ENCODE measurements at places on chromosomes 6 and 20. TPM values are rescaled to one million over a fixed set of nuclear protein-coding genes. Genes with fewer than 3 reads are reported as not detected.
A peak's percentile ranks its signal among the peaks of the same experiment; 100 is the strongest.

DNA sequence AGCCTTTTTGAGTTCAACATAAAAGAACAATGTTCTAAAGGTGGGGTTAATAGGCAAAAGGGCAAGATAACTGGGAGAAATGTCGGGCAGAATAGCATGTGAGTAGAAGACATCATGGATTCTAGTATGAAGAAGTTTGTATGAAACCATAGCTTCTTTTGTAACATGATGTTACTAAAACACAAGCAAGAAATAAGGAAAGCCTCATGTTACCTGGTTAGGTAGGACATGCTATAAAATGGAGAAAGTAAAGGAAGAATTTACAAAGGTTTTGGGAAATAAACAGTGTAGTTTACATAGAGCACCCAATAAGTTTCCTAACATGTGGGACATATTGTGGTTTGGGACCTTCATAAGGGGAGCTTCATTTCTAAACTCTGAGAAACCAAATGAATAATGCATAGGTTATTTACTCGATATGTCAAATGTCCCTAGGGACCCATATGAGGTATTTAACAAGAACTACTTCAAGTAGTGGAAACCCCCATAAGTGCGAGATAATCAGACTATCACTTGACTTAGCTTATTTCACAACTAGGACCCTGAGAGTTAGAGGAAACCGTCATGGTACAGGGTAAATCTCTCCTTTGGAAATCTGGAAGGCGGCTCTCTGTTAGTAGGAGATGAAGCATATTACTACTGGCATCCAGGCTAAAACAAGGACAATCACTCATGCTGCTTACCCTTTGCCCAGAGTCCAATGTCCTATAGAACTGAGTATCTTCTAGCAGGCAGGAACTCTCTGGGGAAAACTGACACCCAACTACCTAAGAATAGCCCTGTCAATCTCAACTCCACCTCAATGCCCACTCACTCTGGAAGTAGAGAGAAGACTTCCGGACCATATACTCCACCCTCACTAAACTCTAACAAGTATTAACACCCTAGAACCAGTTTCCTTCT, 57.5 kb downstream of the ILRUN start:
- no peak overlapping the region for H3K4me3 ChIP-seq
- peaks cover 21% of the 10 kb centered on the region for H3K36me3 ChIP-seq
- DNase-seq = no peak
- peak overlapping the region; percentile 39 for H3K27ac ChIP-seq
- H3K4me1 ChIP-seq = peaks cover 16% of the 10 kb centered on the region

DNA sequence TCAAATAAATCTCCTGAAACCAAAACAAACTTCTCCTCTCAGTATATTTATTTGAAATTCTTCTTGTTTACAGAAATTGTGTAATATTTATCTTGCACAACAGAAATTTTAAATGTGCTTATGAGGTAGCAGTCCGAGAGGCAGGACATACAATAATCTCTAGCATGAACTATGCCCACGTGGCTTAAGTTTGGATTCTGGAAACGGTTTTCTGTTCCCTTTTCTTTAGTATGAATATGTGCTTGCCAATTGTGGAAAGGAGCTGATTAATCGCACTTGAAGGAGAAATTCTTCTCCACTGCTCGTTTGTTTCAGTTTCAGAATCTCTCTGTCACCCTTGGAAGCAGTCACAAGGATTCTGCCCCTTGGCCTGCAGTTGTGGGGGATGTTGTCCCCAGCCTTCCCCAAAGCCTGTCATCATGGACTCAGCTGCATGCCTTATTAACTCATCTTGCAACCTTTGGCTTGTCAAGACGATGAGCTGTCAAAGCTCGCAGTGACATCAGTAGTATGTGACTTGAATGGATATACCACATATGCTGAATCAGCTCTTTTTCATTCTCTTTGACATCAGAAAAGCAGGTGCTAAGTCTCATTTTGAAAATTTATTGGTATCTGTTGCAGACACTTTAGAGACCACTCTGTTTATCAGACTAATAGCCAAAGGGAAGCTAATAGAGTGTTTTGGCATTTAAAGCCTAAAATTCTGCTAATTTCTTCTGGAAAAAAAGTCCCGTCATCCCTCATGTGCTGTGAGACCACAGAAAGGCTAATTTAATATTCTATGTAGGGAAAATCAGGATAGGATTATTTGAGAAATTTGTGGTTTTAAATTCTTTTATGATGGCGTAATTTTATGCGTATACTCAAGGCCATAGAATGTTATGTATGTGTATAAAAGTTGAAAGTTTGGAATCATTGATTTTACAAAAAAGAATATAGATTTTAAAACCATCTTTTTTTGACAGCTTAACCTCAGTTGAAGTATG, 186.8 kb downstream of the ARID1B start:
- H3K4me3 ChIP-seq = no peak overlapping the region
- no peaks in the 10 kb centered on the region for H3K36me3 ChIP-seq
- H3K4me1 ChIP-seq = peaks cover 53% of the 10 kb centered on the region

DNA sequence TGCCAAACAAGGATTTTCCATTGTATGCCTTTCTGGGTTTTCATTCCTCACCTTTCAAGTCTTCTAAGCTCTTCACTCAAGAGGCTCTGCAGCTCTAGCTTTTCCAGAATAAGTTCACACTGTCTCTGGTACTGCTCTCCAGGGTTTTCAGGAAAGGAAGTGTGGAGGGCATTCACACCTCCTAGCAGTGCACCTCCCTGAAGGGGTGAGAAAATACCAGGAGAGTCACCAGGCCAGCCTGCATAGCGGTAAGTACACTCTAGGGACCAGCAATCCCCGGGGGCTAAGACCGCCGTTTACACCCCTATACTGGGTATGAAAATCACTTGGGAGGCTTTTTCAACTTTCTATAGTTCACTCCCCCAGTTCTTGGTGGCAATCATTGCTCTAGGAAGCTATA, 67.9 kb upstream of the ASF1A start:
- no peak for DNase-seq
- peaks cover 4% of the 10 kb centered on the region for H3K4me1 ChIP-seq
- H3K27me3 ChIP-seq = no peaks in the 10 kb centered on the region
- H3K27ac ChIP-seq = no peak overlapping the region
- H3K4me3 ChIP-seq = no peak overlapping the region

SLCO4A1 gene
- total RNA-seq = 43.4 TPM

SAMD10 gene
- 30.7 TPM for total RNA-seq

GRCh38 chr6:435441-436307, 44.1 kb downstream of the IRF4 start:
- peak; percentile 41 for DNase-seq
- H3K27ac ChIP-seq = no peak overlapping the region
- peaks cover 50% of the 10 kb centered on the region for H3K4me1 ChIP-seq
- H3K27me3 ChIP-seq = no peaks in the 10 kb centered on the region
- no peaks in the 10 kb centered on the region for H3K36me3 ChIP-seq

UNC5CL gene
- total RNA-seq = 1.8 TPM

GRCh38 chr6:39266375-39266774, 37.1 kb upstream of the KCNK5 start:
- H3K27me3 ChIP-seq = peaks cover 3% of the 10 kb centered on the region
- no peak overlapping the region for H3K4me3 ChIP-seq
- H3K27ac ChIP-seq = no peak overlapping the region
- DNase-seq = no peak
- H3K36me3 ChIP-seq = no peaks in the 10 kb centered on the region

- peak overlapping the region; percentile 92 for H3K4me3 ChIP-seq
- H3K4me1 ChIP-seq = peaks cover 50% of the 10 kb centered on the region
- peak; percentile 92 for DNase-seq
- peaks cover 5% of the 10 kb centered on the region for H3K27me3 ChIP-seq
- H3K27ac ChIP-seq = peak overlapping the region; percentile 99
- peaks cover 25% of the 10 kb centered on the region for H3K36me3 ChIP-seq
Measured at GRCh38 chr6:157823528-157824370, 703 bp downstream of the SNX9 start.

RRAGD gene
- 19.6 TPM for total RNA-seq

GRCh38 chr20:47489448-47489872, 12.2 kb upstream of the NCOA3 start:
- peak; percentile 46 for DNase-seq
- peaks cover 89% of the 10 kb centered on the region for H3K4me1 ChIP-seq
- no peaks in the 10 kb centered on the region for H3K27me3 ChIP-seq

TNNC2 gene
- not detected for total RNA-seq

GRCh38 chr6:45689926-45690615, 312.3 kb upstream of the SUPT3H start:
- H3K36me3 ChIP-seq = no peaks in the 10 kb centered on the region
- DNase-seq = no peak
- no peaks in the 10 kb centered on the region for H3K4me1 ChIP-seq
- no peak overlapping the region for H3K27ac ChIP-seq
- H3K27me3 ChIP-seq = peaks cover 2% of the 10 kb centered on the region
- H3K4me3 ChIP-seq = no peak overlapping the region

HLA-DQA2 gene
- not detected for total RNA-seq

OTOR gene
- total RNA-seq = not detected

DNA sequence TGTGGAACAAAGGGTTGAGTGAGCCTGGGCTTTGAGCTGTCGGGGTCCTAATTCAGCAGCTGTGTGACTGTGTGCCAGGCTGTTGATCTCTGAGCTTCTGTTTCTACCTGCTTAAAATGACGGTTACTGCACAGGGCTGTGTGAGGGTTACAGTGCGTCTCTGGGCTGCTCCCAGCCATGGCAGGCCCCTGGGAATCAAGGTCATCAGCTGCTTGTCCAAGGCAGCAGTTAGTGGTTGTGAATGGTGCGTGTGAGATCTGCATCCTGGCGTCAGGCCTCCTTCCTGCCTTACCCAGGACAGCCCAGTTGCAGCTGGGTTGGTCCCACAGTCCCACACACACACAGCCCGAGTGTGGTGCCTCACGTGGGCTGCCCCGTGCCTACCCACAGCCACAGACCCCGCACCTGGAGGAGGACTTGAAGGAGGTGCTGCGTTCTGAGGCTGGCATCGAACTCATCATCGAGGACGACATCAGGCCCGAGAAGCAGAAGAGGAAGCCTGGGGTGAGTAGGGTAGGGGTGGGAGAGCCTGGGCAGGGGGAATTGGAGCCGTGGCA, 15.6 kb downstream of the GTSF1L start:
- peaks cover 46% of the 10 kb centered on the region for H3K36me3 ChIP-seq
- H3K27me3 ChIP-seq = no peaks in the 10 kb centered on the region
- DNase-seq = no peak

- peak; percentile 6 for DNase-seq
- H3K4me3 ChIP-seq = no peak overlapping the region
- no peak overlapping the region for H3K27ac ChIP-seq
- H3K4me1 ChIP-seq = no peaks in the 10 kb centered on the region
- H3K36me3 ChIP-seq = no peaks in the 10 kb centered on the region
- peaks cover 3% of the 10 kb centered on the region for H3K27me3 ChIP-seq
Measured at GRCh38 chr6:83827050-83827449, 26.1 kb upstream of the RIPPLY2 start.
